Right ventricle myocardium inferior (tissue), 1 donor: ENCODE measurements at places on chromosomes 16 and 17. TPM values are rescaled to one million over a fixed set of nuclear protein-coding genes. Genes with fewer than 3 reads are reported as not detected.

The ARHGAP27 gene
- total RNA-seq: 34.4 TPM

The CEP295NL gene
- 0.60 TPM for total RNA-seq

The KRTAP4-3 gene
- total RNA-seq: not detected

The SLC52A1 gene
- not detected for total RNA-seq

The ACSM5 gene
- 1.5 TPM for total RNA-seq

The OR1E1 gene
- total RNA-seq: not detected

The CCL7 gene
- total RNA-seq: not detected

The ZNF385C gene
- 0.11 TPM for total RNA-seq

The CCT6B gene
- 1.4 TPM for total RNA-seq

The UBE2G1 gene
- 106 TPM for total RNA-seq

The YPEL2 gene
- 32.7 TPM for total RNA-seq

The TBC1D3 gene
- total RNA-seq: not detected

The MYO1D gene
- total RNA-seq: 4.7 TPM

The TEKT3 gene
- total RNA-seq: 0.51 TPM

The AOC2 gene
- total RNA-seq: 0.43 TPM

The C1QTNF8 gene
- total RNA-seq: 0.19 TPM

The CDH8 gene
- total RNA-seq: not detected

The RNF222 gene
- not detected for total RNA-seq

The LGALS9B gene
- not detected for total RNA-seq
